Stimulated activated CD8-positive, alpha-beta memory T cell treated with anti-CD3 and anti-CD28 coated beads, Interleukin-2, amount 100 ng/mL, for 1 hour (primary cell): ENCODE measurements at places on chromosomes 1 and 21.

DNA sequence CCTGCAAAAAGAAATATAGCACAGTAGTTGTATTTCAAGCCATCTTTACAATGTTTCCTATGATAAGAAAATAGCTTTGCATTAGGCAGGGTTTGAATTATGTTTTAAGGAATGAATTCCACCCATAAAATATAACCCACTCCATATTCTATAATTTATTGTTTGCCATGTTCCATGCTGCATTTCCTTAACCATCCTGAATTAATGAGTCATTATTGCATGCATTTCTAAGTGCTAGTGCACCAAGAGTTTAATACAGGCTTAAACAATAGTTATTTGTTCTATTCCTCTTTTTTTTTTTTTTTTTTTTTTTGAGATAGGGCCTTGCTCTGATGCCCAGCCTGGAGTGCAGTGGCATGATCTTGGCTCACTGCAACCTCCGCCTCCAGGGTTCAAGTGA lies 45.2 kb downstream of the MIGA1 start:
- no peak for DNase-seq

- DNase-seq, result no peak
Observed at GRCh38 chr1:163128282-163128681, 59.1 kb downstream of the RGS4 start.

DNA sequence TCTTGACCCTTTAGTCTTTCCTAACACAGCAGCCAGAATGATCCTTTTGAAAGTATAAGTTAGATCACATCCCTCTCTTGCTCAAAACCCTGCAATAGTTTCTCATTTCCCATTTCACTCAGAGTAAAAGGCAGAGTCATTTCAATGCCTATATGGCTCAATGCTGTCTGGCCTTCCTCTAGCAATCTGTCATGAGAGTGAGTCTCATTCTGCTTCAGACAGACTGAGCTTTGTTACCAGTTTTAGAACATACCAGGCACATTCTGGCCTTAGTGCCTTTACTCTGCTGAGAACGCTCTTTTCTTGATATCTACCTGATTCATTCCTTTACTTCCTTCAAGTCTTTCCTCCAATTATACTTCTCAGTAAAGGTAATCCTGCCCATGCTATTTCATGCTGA lies 372.8 kb upstream of the PKN2 start:
- no peak for DNase-seq

DNA sequence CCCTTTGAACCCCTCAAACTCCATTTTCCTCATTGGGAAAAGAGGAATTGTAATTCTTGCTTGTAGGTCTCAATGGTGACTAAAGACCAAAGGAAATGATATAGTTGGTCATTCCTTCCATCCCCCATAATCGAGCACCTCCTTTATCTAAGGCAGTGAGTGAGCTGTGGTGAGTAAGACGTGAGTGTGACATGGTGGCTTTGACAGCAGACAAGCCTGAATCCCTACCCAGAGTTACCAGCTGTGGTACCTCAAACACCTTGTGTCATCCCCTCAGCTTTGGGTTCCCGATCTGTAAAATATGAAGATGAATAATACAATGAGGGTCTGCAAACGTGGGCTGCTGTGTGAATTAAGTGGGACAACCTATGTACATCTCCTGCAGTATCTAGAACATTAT lies 8.4 kb downstream of the TRAF5 start:
- no peak for DNase-seq

DNA sequence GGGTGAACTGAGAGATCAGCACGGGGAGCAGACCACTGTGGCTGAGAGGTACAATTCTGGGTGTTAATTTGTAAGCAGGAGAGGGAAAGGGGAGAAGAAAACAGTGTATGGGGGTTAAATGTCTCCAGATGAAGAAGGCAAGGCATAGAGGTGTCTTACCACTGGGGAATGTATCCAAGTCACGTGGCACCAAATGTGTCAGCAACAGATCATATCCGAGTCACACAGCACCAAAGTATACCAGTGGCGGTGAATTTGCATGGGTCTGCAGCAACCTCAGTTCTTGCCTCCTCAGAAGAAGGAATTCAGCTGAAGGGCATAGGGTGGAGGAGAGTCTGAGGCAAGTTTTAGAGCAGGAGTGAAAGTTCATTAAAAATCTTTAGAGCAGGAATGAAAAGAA lies 21.2 kb upstream of the SYCP1 start:
- DNase-seq, result no peak

GRCh38 chr1:172742599-172743500 lies 83.9 kb downstream of the FASLG start:
- DNase-seq, result no peak

GRCh38 chr1:66475940-66476339 lies 58.0 kb upstream of the SGIP1 start:
- DNase-seq, result no peak

GRCh38 chr1:205374210-205375078 lies 17.7 kb upstream of the KLHDC8A start:
- DNase-seq, result no peak

DNA sequence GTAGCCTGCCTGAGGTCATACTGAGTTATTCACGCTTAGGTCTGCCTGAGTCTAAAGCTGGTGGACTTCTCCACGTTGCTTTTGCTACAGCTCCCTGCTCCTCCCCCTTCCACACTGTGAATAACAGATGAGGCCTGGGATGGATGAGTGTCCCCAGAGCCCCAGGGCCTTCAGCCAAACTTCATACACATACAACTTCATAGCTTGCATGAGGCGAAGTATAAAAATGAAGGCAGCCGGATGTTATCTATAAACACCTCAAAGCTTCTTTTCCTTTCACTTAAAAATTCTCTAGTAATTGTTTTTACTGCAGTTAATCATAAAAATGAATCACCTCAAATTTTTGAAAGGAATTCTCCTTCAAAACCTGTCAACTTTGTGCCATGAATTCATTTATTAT lies 70.2 kb downstream of the DAB1 start:
- no peak for DNase-seq

- no peak for DNase-seq
Observed at GRCh38 chr1:211734359-211734758, 58.9 kb upstream of the NEK2 start.

DNA sequence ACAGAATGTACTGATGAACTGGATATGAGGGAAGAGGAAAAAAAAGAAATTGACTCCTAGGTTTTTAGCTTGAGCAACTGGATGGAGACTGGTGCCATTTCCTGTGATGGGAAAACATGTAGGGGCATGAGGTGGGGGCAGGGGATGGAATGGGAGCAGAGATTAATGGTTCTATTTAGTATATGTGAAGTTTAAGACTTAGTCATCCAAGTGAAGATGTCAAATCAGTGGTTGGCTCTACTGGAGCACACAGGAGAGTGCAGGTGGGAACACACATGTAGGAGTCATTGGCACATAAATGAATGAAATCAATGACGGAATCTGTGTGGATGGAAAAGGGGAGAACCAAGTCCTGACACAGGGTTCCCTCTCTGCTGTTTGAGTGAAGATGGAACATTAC lies 224.4 kb upstream of the COA6 start:
- DNase-seq, result no peak

- DNase-seq, result no peak
Observed at GRCh38 chr1:173861731-173862145, 6.1 kb downstream of the GAS5 start.

GRCh38 chr1:119962296-119962968 lies 66.1 kb upstream of the ADAM30 start:
- no peak for DNase-seq

DNA sequence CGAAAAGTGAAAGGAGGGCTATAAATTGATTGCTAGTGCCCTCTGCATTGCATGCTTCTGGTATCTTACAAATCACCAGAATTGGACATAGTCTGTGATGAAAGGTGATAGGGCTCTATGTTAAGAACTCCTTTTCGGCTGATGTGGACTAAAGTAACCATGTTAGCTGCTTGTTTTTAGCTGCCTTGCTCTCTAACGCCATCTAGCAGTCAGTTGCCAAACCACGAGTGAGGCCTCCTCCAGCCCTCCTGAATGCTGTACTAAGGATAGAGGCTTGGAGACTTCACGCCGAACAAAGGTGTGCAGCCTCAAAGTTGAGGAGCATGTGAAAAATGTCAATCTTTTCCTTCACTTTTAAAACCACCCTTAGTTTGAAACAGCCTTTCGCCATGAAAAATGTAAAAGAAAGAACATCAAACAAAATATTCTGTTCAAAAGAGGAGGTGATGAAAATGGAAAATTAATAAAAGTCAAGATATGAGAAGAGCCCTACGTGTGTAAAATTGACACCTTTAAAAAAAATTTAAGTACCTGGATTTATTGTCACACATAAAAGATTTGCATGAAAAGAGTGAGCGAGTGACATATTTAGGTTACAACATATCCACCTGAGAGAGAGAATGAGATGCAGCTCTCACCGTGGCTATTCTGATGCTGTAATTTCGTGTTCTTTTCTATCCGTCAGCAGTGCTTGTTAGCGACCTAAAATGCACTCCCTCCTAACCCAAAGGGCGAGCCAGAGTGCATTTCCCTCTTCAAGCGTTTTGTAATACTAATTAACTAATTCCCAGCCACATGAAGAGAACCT lies 8.1 kb downstream of the LRRC53 start:
- DNase-seq, result no peak

DNA sequence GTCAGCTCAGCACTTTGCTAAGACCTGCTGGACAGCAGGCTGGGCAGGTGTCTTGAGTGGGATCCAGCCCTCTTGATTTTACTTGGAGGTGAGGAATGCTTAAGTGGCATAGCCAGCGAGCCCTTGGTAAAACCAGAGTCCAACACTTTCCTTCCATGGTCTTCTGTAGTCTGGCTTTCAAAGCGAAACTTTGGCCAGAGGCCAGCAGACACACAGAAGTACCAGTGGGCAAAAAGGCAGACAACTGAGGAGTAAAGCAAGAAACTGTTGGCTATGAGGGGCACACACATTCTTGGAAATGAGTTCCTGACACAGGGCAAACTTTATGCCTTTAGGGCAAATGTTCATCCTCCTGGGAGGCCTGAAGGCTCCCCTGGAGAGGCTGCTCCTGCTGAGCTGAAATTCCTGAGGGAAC lies 281.0 kb upstream of the POU3F1 start:
- no peak for DNase-seq

DNA sequence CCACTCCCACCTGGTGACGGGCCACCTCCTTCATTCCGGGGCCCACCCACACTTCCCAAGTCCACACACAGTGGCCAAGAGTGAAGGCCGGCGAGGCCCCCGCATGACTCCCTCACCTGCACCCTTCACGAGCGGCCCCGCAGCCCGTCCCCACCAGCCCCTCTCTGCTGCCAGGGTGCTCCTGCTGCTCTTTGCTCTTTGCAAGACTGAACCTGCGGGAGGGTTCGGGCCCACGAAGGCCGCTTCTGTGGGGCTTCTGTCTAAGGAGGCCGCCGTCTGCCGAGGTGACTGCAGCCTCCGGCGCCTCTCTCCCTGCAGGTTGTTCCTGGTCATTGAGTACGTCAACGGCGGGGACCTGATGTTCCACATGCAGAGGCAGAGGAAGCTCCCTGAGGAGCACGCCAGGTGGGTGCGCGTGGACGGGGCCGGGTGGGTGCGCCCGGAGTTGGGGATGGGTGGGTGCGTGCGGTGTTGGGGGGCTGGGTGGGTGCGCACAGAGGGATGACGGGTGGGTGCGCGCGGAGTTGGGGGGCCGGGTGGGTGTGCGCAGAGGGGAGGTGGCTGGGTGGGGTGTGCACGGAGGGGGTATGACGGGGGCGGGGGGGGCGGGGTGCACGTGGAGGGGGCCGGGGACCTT lies 25.3 kb downstream of the FAAP20 start:
- DNase-seq, result no peak

- DNase-seq, result no peak
Observed at GRCh38 chr1:59691261-59691660, 123.5 kb upstream of the HOOK1 start.

GRCh38 chr1:175480343-175480822 lies 263.0 kb downstream of the TNR start:
- no peak for DNase-seq

DNA sequence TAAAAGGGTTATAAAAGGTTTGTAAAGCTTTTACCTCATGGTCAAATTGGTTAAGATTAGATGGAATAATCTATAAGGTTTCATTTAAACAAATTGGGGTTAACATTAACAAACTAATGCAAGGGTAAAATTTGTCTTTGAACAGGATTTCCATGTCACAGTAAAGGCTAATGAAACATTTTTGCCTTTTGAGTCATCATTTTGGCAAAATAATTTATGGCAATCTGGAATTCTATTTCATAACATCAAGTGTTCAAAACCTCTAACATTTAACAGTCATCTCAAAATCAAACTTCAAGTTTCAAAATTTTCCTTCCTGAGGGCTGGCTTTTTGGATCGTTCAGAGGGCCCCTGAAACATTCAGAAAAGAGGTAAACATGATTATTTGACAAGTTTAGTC lies 6.6 kb upstream of the CD46 start:
- DNase-seq, result no peak

GRCh38 chr1:236020359-236021219 lies 44.3 kb downstream of the NID1 start:
- DNase-seq, result no peak

DNA sequence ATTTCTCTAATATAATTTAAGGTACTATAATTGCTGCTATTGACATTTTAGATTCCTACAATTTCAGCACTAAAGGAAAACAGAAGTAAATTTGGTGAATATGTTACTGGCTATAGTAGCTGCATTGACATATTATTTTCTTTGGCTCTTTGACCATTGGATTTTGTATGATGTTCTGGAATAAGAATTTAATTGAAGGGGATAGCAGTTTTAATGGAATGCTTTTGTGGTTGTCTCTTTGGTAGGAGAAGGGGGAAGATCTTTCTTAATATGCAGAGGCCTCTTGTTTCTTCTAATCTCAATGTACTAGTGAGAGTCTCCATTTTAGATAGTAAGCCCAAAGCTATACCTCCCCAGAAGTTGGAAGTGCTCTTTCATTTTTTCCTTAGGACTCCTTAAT lies 6.9 kb downstream of the DTL start:
- no peak for DNase-seq

DNA sequence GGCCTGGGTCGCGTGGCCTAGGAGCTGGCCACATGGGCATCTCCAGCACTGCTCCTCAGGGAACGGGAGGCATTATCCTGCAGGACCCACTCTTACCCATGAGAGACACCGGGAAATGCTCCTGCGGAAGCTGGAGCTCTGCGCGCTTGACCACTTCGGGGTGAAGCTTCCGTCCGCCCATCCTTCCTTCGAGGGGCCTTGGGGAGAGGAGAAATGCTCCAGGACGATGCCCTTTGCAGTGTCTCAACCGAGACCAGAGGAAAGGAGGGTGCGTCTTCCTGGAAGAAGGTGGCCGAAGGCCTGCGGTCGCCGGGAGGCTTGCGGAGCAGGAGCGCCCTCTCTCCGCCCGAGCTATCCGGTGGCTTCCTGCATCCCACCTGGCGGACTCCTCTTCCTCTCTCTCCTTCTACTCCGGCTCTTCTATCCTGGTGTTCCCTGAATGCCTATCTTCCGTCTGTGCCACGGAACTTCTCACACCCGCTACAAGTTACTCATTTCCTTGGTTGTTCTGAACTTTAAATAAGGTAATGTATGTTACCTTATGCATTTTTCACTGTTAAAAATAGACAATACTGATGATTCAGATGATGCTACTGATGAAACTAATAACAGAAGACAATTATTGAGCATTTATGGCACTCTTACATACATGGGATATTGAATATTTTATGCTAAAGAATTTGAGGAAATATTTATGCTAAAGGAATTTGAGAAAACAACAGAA lies 91.4 kb downstream of the PRKAB2 start:
- no peak for DNase-seq
